ENCODE measurements at places on chromosomes 6 and 20. TPM values are rescaled to one million over a fixed set of nuclear protein-coding genes. Genes with fewer than 3 reads are reported as not detected.
A peak's percentile ranks its signal among the peaks of the same experiment; 100 is the strongest.

The TSBP1 gene
- not detected for total RNA-seq

DNA sequence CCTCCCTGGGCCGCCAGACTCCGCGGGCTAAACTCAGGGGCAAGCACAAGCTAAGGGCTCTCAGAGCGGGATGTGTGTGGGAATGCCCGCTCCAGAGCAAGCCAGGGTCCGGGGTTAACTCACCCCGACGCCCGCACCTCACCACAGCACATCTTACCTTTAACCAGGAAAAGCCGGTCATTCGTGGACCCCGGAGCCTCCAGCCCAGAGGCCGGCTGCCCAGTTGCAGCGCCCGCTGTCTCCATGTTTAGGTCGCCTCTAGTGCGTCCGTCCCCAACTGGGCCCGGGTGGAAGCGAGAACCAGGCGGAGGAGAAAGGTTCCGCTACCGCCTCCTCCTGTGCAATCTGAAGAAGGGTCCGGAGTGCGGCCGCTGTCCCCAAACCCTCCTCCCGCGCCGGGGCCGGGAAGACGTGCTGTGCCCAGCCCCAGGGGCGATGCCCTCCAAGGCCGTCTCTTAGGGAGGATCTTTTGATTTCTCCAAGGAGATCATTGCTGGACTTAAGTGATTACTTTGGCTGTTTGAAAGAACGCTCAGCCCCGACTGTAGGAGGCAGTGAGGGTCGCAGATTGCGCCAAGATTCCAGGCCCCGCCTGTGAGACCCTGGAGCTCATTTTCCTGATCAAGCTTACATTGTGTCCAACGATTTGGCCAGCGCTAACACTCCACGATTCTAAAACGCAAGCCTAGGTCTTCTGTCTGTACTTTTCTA lies at the start of gene TMEM242:
Gene TMEM242, minus strand, starts transcription at position 265 of the 711 bp plus-strand sequence. Its CDS starts 20 bp downstream, at position 245.
- peak; percentile 95 for DNase-seq

The C6orf132 gene
- total RNA-seq = under 0.01 TPM

DNA sequence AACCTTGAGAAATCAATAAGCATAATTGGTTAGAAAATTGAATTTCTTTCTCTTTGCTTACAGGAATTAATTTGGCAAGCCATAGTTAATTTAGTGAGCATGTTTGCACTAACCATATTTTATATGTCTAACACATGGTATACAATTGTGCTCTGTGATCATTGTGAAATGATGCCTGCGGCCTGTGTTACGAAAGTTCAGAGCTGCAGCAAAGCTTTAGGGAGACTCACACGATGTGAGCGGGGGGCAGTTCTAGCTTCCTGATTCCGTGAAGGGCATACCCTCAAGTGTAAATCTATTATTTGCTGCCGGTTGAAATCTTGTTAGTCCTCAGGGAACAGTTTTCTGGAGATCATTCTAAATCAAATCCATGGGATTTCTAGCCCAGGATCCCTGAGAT lies 25.5 kb upstream of the ADTRP start:
- DNase-seq = no peak

GRCh38 chr6:166718516-166718915 lies 91.5 kb upstream of the RPS6KA2 start:
- DNase-seq = no peak

GRCh38 chr6:73104921-73105320 lies 120.4 kb downstream of the KHDC1L start:
- no peak for DNase-seq

GRCh38 chr6:53598265-53598907 lies 53.5 kb upstream of the GCLC start:
- no peak for DNase-seq

DNA sequence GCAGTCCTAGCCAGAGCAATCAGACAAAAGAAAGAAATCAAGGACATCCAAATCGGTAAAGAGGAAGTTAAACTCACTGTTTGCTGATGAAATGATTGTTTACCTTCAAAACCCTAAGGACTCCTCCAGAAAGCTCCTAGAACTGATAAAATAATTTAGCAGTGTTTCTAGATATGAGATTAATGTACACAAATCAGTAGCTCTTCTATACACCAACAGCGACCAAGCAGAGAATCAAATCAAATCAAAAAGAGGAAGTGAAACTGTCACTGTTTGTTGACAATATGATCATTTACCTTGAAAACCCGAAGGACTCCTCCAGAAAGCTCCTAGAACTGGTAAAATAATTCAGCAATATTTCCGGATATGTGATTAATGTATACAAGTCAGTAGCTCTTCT lies 21.7 kb downstream of the SERPINB9 start:
- no peak for DNase-seq

DNA sequence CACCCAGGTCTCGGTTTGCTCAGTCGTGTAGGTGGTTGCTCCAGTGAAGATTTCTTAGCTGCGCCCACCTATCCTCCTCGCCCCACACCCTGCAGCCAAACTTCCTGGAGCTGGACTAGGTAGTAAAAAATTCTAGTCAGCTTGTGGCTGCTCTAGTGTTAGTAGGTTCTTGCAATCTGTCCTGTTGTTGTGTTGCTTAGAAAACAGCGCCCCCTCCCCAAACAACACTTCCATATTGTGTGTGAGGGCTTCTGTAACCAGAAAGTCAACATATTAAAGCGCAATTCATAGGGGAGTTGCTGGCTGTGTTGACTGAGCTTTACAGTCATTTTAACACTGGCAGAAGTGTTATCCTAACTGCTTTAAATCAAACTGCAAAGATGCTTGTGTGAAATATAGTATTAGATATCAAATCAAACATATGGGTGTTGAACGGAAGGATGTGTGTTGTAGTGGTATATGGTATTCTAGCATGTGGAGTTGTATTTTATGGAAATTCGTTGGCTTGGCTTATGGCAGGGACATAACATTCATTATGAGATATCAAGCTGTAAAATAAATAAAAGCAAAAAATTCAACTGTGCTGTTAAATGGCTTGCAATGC lies 122.5 kb downstream of the ARID1B start:
- no peak for DNase-seq

The NKAPL gene
- 1.1 TPM for total RNA-seq

DNA sequence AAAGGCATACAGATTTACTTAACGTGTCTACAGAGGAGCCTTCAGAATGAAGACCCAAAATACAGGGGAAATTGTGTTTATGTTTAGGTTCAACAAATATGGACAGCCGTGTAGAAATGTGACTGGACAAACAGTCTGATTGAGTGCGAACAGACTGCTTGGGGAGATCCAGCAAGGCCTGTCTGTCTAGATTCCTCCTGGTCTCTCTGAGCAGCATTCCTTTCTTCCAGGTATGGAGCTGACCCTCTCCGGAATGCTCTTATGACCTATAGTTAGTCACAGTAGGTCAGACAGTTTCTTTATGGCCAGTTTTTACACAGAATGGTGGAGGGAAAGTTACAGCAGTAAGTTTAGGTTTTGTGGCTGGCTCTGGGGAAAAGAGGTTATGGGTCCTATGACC lies 9.0 kb downstream of the RIN2 start:
- no peak for DNase-seq

DNA sequence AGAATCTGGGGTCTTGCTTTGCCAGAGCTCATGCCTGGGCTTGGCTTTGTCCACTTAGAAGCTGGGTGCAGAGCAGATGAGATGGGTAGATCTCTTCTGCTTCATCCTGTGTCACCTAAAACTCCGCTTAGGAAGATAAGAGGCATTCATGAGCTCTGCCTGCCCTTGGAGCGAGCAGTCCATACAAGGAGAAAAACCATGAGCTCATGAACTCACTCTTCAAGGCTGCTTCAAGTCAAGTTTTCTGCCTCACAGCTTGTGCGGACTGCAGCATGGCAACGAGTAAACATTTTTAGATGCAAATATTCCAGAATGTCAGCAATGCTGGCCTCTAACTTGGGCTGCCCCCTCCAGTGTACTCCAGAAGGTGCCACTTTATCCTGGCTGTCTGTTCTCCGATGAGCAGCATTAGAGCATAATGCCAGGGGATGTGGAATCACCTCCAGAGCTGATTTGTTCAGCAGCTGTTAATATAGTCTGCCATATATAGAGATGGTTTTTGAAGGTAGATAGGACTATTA lies 10.7 kb upstream of the UQCC2 start:
- DNase-seq = no peak

- DNase-seq = no peak
Measured at GRCh38 chr6:387293-387741, 4.2 kb upstream of the IRF4 start.

- no peak for DNase-seq
Measured at GRCh38 chr6:165245287-165245686, 64.1 kb downstream of the C6orf118 start.

DNA sequence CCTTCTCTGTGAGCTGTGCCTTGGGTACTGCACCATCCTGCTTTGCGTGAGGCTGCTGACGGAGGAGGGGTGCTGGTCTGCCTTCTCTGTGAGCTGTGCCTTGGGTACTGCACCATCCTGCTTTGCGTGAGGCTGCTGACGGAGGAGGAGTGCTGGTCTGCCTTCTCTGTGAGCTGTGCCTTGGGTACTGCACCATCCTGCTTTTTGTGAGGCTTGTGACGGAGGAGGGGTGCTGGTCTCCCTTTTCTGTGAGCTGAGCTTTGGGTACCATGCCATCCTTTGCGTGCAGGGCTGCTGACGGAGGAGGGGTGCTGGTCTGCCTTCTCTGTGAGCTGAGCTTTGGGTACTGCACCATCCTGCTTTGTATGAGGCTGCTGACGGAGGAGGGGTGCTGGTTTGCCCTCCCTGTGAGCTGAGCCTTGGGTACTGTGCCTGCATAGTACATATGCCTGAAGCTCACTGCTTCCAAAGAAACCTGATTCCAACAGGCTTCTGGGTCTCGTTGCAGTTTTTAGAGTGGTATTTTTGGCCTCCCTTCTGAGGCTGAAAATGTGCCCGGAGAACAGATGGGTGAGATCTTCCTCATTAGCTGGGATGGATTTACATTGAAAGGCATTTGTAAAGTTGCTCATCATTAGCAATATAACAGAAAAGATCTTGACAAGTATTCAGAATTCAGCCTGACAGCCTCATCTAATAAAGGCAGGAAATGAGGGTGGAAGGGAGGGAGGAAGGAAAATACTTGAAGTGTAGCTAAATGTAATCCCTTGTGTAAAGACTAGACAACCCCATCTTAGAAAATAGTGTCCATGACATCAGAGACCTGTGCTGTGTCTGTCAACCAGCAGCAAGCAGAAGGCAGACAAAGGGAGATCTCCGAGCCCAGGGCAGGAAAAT lies 46.8 kb upstream of the UNC93A start:
- no peak for DNase-seq

The SLC12A5 gene
- 1.9 TPM for total RNA-seq

Data from hematopoietic multipotent progenitor cell (in vitro differentiated cells).